ENCODE measurements at places on chromosomes 5 and 9. TPM values are rescaled to one million over a fixed set of nuclear protein-coding genes. Genes with fewer than 3 reads are reported as not detected.
A peak's percentile ranks its signal among the peaks of the same experiment; 100 is the strongest.

- H3K36me3 ChIP-seq, result no peaks in the 10 kb centered on the region
- DNase-seq, result no peak
- H3K27ac ChIP-seq, result no peak overlapping the region
- peaks cover 2% of the 10 kb centered on the region for H3K27me3 ChIP-seq
- H3K4me3 ChIP-seq, result no peak overlapping the region
Measured at GRCh38 chr5:39201781-39202596, 17.4 kb downstream of the FYB1 start.

DNA sequence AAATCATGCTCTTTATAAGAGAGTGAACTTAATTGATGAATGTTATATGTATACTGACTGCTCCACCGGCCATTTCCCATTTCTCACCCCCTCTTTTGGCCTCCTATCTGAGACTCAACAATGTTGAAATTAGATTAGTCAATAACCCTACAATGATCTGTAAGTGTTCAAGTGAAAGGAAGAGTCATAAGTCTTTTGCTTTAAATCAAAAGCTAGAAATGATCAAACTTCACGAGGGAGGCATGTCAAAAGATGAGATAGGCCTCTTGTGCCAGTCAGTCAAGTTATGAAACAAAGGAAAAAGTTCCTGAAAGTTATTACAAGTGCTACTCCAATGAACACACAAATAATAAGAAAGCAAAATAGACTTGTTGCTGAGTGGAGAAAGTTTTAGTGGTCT is 83.1 kb downstream of the NLN start:
- H3K4me1 ChIP-seq, result peaks cover 4% of the 10 kb centered on the region
- DNase-seq, result no peak
- H3K36me3 ChIP-seq, result peaks cover 25% of the 10 kb centered on the region
- no peaks in the 10 kb centered on the region for H3K27me3 ChIP-seq
- H3K4me3 ChIP-seq, result no peak overlapping the region

GRCh38 chr5:90169078-90169477 is 240.5 kb downstream of the CETN3 start:
- no peaks in the 10 kb centered on the region for H3K36me3 ChIP-seq
- no peak overlapping the region for H3K27ac ChIP-seq
- H3K27me3 ChIP-seq, result peaks cover 7% of the 10 kb centered on the region
- DNase-seq, result no peak

DNA sequence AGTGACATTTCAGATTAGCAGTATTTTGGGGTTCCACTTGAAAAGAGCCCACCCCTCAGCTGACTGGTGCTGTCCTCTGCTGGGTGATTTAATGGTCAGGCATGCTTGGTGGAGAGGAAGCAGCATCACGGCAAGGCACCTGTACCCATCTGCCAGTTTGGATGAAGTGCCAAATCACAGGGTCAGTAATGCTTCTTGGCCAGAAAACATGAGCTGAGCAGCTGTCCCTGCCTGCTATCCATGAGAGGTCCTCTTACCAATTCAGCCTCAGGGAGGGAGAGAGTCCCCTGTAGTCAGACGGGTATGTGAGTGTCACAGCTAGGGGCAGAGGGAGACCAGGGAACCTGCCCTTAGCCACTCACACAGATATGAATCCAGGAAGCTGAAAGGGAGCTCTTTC is 137.9 kb downstream of the SEC61B start:
- no peak overlapping the region for H3K27ac ChIP-seq
- H3K36me3 ChIP-seq, result no peaks in the 10 kb centered on the region
- H3K27me3 ChIP-seq, result peaks cover 33% of the 10 kb centered on the region
- H3K4me1 ChIP-seq, result no peaks in the 10 kb centered on the region
- DNase-seq, result no peak

Gene MIGA2
- total RNA-seq, result 42.1 TPM

GRCh38 chr9:89171231-89171630 is 7.4 kb downstream of the SHC3 start:
- H3K27me3 ChIP-seq, result peaks cover 20% of the 10 kb centered on the region
- no peak overlapping the region for H3K27ac ChIP-seq
- H3K4me1 ChIP-seq, result no peaks in the 10 kb centered on the region
- no peaks in the 10 kb centered on the region for H3K36me3 ChIP-seq
- H3K4me3 ChIP-seq, result no peak overlapping the region

DNA sequence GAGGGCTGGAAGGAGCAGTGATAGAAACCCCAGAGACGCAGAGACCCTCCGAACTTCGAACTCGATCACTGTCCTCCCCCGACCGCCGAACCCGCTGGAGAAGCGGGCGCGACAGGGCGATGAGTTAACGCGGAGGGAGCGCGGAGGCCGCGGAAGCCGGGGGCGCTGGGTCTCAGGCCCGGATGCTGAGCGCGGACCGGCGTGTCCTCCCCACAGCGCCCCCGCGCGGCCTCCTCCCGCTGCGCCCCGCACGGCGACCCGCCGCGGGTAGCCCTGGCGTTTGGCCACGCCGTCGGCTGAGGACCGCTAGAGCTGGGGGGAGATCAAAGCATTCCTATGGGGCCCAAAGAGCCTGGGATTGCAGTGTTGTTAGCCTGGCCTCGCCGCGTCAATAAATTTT is 7.7 kb upstream of the DMRT2 start:
- peaks cover 6% of the 10 kb centered on the region for H3K4me1 ChIP-seq
- no peak overlapping the region for H3K27ac ChIP-seq
- H3K27me3 ChIP-seq, result peaks cover 55% of the 10 kb centered on the region
- H3K36me3 ChIP-seq, result no peaks in the 10 kb centered on the region

- peaks cover 36% of the 10 kb centered on the region for H3K27me3 ChIP-seq
- H3K27ac ChIP-seq, result no peak overlapping the region
- no peak overlapping the region for H3K4me3 ChIP-seq
- DNase-seq, result no peak
- H3K4me1 ChIP-seq, result no peaks in the 10 kb centered on the region
- H3K36me3 ChIP-seq, result no peaks in the 10 kb centered on the region
Measured at GRCh38 chr9:34862836-34863235, 95.2 kb upstream of the PHF24 start.

DNA sequence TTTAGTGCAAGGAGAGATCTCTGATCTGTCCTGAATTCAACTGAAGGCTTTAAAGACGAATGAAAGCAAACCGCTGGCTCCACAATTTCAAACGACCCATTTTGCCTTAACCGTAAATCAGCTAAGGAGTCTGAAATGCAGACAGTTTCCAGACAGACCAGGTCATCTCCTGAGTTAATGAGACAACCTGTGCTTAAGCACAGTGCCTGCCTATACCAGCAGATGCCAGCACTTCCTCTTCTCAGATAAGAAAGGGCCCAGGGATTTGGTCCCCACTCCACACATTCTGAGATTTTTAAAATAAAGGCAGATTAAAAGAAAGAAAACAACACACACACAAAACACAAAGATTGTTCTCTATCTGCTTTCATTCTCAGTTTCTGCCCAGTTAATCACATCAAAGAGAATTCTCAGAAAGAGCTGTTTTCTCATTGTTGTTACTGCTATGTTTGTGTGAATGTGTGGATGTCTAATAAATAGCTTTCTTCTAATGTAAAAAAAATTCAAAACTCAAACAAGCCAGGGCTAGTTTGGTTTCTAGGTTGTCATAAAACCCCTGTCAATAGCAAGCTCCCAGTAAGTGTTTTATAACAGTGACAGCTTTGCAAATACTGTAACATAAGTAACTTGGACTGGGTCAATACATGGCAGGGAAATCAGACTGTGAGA is 157.7 kb upstream of the SLC24A2 start:
- no peak overlapping the region for H3K27ac ChIP-seq
- no peak for DNase-seq
- H3K4me3 ChIP-seq, result no peak overlapping the region
- H3K36me3 ChIP-seq, result no peaks in the 10 kb centered on the region
- no peaks in the 10 kb centered on the region for H3K4me1 ChIP-seq

- no peak overlapping the region for H3K27ac ChIP-seq
- peaks cover 6% of the 10 kb centered on the region for H3K4me1 ChIP-seq
- peak overlapping the region; percentile 75 for H3K4me3 ChIP-seq
Measured at GRCh38 chr9:78821126-78821822, 524.3 kb downstream of the PSAT1 start.

- H3K4me3 ChIP-seq, result no peak overlapping the region
- H3K27me3 ChIP-seq, result no peaks in the 10 kb centered on the region
- H3K4me1 ChIP-seq, result peaks cover 13% of the 10 kb centered on the region
- H3K27ac ChIP-seq, result no peak overlapping the region
- no peak for DNase-seq
- H3K36me3 ChIP-seq, result no peaks in the 10 kb centered on the region
Measured at GRCh38 chr9:8262625-8263622, 463.3 kb upstream of the DMAC1 start.

DNA sequence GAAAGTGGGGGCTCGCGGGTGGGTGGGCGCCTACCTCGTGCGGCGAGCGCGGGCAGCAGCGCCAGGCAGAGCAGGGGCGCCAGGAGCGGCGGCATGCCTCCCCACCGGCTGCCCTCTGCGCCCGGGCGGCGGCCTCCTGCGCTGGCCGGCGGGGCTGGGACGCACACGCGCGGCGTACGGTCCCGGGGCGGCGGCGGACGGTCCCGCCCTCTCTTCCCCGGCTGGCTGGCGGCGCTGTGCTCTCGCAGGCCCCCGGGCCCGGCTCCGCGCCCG is 220 bp downstream of the NOTCH1 start:
- no peaks in the 10 kb centered on the region for H3K27me3 ChIP-seq
- peaks cover 38% of the 10 kb centered on the region for H3K4me1 ChIP-seq
- H3K4me3 ChIP-seq, result no peak overlapping the region
- H3K36me3 ChIP-seq, result peaks cover 8% of the 10 kb centered on the region
- H3K27ac ChIP-seq, result no peak overlapping the region

Measured in activated B cell treated with CpG ODN at 0.5 μM for 24 hours (primary cell).